ENCODE measurements at places on chromosomes 6 and 20.
A peak's percentile ranks its signal among the peaks of the same experiment; 100 is the strongest.

DNA sequence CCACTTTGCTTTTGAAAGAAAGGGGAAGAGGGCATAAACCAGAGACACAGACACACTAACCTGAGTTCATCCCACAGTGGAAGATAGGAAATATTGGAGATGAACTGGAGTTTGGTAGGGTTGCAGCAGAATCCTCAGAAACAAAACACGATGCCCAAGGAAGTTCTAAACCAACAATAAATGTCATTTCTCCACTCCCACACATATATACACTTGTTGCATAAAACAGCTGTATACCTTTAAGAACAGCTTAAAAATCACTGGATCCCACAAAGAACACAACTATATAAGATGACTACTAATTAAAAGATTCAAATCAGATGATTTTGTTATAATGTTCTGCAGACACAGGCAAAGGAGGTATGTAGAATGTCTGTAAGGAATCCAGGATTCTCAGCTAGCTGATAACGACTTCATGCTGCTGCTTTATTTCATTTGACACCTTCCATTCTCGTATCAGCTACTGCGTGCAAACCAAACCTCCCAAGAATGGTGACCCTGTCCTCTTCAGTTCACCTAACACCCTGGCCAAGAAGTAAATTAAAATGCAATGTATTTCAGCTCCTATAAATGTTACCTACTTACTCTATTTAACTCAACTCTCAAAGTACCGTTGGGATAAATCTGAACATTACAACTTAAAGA, 14.3 kb downstream of the KIF13A start:
- no peak for DNase-seq

GRCh38 chr20:34514897-34515483, 1.2 kb upstream of the DYNLRB1 start:
- DNase-seq, result no peak

- DNase-seq, result peak; percentile 70
Observed at GRCh38 chr6:30130887-30131862, 4.8 kb upstream of the TRIM40 start.

- no peak for DNase-seq
Observed at GRCh38 chr6:24880451-24880850, 55.3 kb downstream of the RIPOR2 start.

All from foreskin keratinocyte (primary cell).